Aorta (tissue), 5 donors: ENCODE measurements at places on chromosomes 4 and X. TPM values are rescaled to one million over a fixed set of nuclear protein-coding genes. Genes with fewer than 3 reads are reported as not detected.

RTL5 gene
- 13.9 TPM for total RNA-seq

LARP7 gene
- 38.6 TPM for total RNA-seq

RS1 gene
- not detected for total RNA-seq

FRMD7 gene
- total RNA-seq: 0.18 TPM

TMEM271 gene
- total RNA-seq: not detected

PRR32 gene
- total RNA-seq: not detected

CTAG1B gene
- not detected for total RNA-seq

ANOS1 gene
- 12.1 TPM for total RNA-seq

XK gene
- total RNA-seq: 1.7 TPM

DNA sequence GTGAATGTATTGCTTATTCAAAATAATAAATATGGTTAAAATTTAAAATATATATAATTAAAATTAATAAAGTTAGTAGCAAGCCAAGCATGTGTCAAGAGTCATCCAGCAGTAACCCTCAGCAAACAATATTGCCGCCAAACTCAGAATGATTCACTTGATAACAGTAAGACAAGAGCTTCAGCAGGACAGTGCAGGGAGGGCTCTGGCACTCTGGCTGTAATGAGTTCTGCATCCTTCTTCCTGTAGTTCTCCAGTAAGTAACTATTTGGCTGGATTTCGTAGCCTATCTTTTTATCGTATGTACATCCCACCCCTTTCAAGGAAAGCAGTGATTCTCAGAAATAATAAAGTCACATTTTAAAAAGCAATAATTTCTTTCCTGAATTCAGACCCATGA is 17.6 kb downstream of the OTUD6A start:
- no peak for DNase-seq

DNA sequence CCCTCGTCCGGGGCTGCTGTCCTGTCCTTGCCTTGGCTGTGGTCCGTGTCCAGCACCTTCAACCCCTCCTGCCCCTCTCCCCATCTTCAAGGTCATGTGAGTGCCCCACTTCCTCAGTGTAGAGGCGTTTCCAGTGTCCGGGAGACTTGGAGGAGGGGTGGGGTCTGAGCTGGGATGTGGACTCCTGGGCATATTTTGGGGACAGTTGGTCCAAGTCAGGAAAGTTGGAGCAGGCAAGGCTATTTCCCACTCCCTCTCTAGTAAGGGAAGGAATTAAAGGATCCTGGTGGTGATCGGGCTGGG is 3.0 kb downstream of the PCGF3 start:
- no peak for DNase-seq

GRCh38 chr4:7943211-7943610 is 3.5 kb upstream of the AFAP1 start:
- DNase-seq: no peak

DNA sequence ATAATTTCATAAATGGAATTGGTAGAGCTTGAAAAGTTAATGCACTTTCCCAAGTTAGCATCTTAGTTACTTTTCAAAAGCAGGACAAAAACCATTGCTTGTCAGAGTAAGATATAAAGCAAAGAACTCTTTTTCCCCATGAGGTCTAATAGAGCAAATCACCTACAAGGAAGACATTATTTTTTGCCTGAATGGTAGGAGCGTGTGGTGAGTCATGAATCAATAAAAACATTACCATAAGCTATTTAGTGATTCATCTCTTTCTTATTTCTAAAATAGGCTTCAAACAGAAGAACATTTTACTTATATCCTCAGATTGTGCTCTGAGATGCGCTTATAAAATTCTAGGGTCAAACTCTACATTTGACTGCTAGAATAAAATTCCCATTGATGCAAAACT is 109.4 kb upstream of the GPRIN3 start:
- no peak for DNase-seq

GRCh38 chr4:188639479-188640100 is 500.3 kb downstream of the TRIML1 start:
- no peak for DNase-seq

- no peak for DNase-seq
These were observed 139.9 kb downstream of the RNF150 start for GRCh38 chr4:140993370-140993769.

DNA sequence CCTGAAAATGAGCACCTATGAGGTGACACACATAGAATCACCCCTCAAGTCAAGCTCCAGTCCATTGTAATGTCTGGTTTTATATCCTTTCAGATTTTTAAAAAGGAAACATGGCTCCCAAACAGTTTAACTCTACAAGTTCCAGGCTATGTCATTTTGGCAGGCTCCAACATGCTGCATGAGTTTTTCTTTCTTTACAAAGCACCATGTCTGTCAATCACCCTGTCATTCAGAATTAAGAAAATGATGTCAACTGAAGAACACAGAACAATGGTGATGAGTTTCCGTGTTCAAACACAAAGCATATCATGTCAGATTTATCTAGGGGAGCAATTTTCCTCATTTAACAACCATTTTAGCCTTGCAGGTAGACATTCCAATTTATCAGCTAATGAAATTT is 106.5 kb downstream of the AMMECR1 start:
- no peak for DNase-seq

GRCh38 chr4:38610521-38610920 is 53.5 kb upstream of the KLF3 start:
- no peak for DNase-seq

GRCh38 chrX:111164728-111165127 is 68.7 kb downstream of the PAK3 start:
- no peak for DNase-seq

GRCh38 chrX:129039176-129039575 is 484.1 kb downstream of the SMARCA1 start:
- no peak for DNase-seq

- no peak for DNase-seq
These were observed 195.2 kb upstream of the C1QTNF7 start for GRCh38 chr4:15232366-15233263.

GRCh38 chr4:110617646-110618580 is 5.0 kb downstream of the PITX2 start:
- DNase-seq: no peak

GRCh38 chrX:108159028-108159670 is 67.6 kb downstream of the ATG4A start:
- DNase-seq: no peak

- no peak for DNase-seq
These were observed 24.2 kb upstream of the P2RY8 start for GRCh38 chrX:1561164-1561563.
